ENCODE measurements at places on chromosomes 16 and 17.
A peak's percentile ranks its signal among the peaks of the same experiment; 100 is the strongest.

DNA sequence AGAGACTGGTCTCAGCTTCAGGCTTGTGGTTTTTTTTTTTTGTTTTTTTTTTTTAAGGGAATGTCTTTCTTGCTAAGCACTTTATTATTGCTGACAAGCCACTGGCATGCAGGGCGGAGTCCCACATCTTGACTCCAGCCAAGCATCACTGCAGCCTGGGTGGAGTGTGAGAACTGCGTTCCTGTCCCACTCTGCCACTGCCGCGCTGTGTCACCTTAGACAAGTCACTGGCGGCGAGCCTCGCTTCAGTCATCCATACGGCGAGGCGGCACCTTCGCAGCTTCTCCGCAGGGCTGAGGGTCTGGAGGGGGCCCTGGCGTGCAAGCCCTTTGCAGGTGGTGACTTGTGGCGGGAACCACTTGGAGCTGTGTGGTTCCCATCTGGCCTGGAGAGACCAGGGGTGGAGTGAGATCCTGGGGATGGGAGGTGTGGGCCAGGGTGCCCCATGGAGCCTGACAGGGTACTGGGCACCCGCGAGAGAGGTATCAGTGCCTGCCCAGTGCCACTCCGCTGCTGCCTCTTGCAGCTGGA lies 99.1 kb upstream of the CIBAR2 start:
- DNase-seq = no peak

- no peak for DNase-seq
Measured at GRCh38 chr17:74277935-74278334, 3.9 kb downstream of the DNAI2 start.

GRCh38 chr17:62093188-62094155 lies 28.4 kb upstream of the MED13 start:
- no peak for DNase-seq

DNA sequence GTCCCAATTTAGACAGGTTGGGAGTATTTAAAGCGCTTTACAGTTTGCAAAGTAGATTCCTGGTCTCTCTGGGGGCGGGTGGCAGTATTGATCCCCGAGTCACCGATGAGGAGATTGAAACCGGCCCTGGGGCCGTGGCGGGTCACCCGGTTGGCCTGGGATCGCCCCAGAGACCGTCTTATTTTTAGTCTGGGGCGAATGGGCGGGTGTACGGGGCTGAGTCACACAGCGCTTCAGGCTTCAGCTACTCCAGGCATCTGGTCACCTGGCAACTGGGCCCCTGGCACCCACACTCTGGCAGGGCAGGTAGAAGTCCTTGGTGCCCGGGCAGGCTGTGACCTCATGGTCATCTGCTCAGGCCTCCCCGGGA lies 669 bp downstream of the MIEF2 start:
- DNase-seq = peak; percentile 52

- DNase-seq = no peak
Measured at GRCh38 chr16:46555951-46556350, 65.2 kb downstream of the SHCBP1 start.

GRCh38 chr17:71260366-71260940 lies 860.4 kb upstream of the SOX9 start:
- no peak for DNase-seq

DNA sequence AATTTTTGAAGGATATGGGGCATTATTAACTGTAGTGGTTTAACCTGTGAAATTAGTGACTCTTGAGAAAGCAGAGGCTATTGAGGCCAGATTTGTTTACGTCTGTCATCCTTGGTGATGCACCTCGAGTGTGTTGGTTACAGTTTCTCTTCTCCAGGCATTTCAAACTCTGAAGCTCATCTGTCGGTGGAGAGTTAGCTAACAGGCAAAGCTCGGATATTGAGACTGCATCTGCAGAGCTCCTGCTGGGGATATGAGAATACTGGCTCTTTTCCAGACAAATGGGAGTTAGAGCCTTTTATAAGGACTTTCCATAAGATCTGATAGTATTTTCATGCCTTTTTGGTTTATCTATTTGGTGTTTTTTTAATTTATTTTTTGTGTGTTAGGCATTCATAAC lies 6.7 kb downstream of the CLEC16A start:
- no peak for DNase-seq

DNA sequence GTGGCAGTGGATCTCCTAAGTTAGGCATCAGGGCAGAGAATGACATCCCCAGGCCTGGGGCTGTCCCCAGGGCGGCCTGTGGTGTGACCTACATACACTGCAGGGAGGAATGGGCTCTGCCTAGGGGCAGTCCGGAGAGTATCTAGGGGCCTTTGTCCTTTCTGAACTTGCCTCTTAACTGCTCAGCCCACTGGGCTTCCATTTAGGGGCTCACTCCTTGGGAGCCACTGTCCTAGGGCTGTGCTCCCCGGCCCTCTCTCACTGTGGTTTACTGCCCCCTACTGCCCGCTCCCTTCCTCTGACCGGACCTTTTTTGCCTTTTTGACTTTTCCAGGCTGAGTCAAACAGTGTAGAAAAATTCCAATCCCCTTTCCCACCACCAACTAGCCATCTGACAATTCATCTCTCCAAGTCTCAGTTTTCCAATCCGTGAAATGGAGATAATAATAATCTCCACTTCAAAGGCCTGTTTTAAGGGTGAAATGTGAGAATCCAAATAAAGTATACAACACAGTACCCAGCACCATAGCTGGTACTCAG lies 66.8 kb downstream of the DNAH3 start:
- peak; percentile 7 for DNase-seq

DNA sequence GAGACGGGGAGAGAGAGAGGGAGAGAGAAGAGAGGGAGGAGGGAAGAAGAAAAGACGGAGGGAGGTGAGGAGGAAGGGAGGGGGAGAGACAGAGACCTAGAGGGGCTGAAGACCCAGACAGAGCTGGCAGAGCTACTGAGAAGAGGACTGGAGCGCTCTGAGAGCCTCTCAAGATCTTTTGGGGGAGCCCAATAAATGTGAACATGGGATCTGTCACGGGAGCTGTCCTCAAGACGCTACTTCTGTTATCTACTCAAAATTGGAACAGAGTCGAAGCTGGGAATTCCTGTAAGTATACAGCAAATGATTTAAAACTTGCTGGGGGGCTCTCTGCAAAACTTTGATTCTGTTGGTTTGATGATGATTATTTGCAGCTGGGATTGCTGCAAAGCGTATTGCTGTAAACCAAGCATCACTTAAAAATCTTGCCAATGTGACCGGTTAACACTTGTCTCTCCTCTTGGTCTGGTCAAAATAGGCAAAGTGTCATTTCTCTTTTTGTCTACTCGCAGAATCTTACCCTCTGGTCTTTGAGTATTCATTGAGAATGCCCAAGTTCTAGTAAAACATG lies 344 bp downstream of the CNTNAP4 start:
- no peak for DNase-seq

GRCh38 chr16:79049040-79049439 lies 551.5 kb downstream of the MAF start:
- no peak for DNase-seq
